MCF 10A (cell line): ENCODE measurements at places on chromosomes 7 and 10. TPM values are rescaled to one million over a fixed set of nuclear protein-coding genes. Genes with fewer than 3 reads are reported as not detected.

HTR5A gene
- total RNA-seq, result not detected in 2 replicates

PMPCB gene
- total RNA-seq, result 64.9 and 73.9 TPM in 2 replicates

DNA sequence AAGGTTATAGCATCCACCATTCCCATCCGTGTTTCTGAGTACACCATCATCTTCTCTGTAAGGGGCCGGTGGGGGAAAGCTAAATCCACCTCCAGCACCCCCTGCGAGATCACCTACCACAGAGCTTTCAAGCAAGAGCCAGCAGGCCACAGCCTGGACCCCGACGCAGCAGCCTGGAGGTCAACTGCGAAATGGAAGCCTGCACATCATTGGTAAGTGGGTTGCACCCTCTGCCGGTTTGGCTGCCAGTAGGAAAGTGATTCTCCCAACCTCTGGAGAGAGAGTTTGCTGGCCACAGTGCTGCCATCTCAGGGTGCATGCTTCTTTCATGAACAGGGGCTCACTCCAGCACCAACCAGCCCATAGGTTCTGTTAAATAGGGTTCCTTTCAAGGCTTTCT is 81.7 kb downstream of the WIPF3 start:
- no peak for DNase-seq

- DNase-seq, result no peak
Measured at GRCh38 chr7:40833191-40833887, 698.5 kb downstream of the SUGCT start.

- DNase-seq, result no peak
Measured at GRCh38 chr7:154906201-154906600, 96.7 kb downstream of the PAXIP1 start.
